ENCODE measurements at places on chromosomes 3 and 15.
A peak's percentile ranks its signal among the peaks of the same experiment; 100 is the strongest.

- DNase-seq = no peak
- H3K27me3 ChIP-seq = no peaks in the 10 kb centered on the region
- H3K4me1 ChIP-seq = no peaks in the 10 kb centered on the region
- no peak overlapping the region for H3K4me3 ChIP-seq
- no peaks in the 10 kb centered on the region for H3K36me3 ChIP-seq
Measured at GRCh38 chr15:92693691-92694331, 38.2 kb upstream of the FAM174B start.

GRCh38 chr3:148329481-148330235 is 368.0 kb upstream of the AGTR1 start:
- no peaks in the 10 kb centered on the region for H3K27me3 ChIP-seq
- no peak for DNase-seq
- H3K4me3 ChIP-seq = no peak overlapping the region
- no peaks in the 10 kb centered on the region for H3K36me3 ChIP-seq
- no peaks in the 10 kb centered on the region for H3K4me1 ChIP-seq
- H3K27ac ChIP-seq = no peak overlapping the region

- DNase-seq = no peak
- no peak overlapping the region for H3K27ac ChIP-seq
- no peaks in the 10 kb centered on the region for H3K4me1 ChIP-seq
- no peaks in the 10 kb centered on the region for H3K27me3 ChIP-seq
- H3K4me3 ChIP-seq = no peak overlapping the region
Measured at GRCh38 chr3:65833761-65834505, 204.8 kb downstream of the MAGI1 start.

GRCh38 chr3:141853081-141853601 is 23.3 kb upstream of the ATP1B3 start:
- peak; percentile 17 for DNase-seq
- H3K27me3 ChIP-seq = no peaks in the 10 kb centered on the region
- peaks cover 3% of the 10 kb centered on the region for H3K4me1 ChIP-seq
- H3K4me3 ChIP-seq = no peak overlapping the region

DNA sequence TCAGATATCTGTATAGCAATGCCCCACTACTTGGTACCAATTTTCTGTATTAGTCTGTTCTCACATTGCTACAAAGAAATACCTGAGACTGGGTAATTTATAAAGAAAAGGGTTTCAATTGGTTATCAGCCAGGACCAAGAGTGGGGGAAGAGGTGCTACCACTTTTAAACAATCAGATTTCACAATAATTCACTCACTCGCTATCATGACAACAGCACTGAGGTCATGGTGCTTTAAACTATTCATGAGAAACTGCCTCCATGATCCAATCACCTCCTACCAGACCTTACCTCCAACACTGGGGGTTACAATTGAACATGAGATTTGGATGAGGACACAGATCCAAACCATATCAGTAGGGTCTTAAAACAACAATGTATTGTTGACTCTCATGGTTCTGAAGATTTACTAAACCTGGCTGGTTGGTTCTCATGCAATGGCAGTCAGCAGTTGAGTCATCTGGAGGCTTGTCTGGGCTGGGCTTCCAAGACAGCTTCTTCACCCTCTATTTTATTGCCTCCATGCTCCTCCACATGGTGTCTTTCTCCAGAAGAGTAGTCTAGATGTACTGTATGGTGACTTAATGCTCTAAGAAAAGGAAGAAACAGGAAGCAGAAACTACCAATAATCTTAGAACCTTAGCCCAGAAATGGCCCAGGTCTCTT is 21.2 kb upstream of the TM4SF4 start:
- no peaks in the 10 kb centered on the region for H3K4me1 ChIP-seq
- no peak overlapping the region for H3K4me3 ChIP-seq
- H3K27ac ChIP-seq = no peak overlapping the region

GRCh38 chr3:12501360-12502020 is 17.2 kb downstream of the TSEN2 start:
- H3K4me3 ChIP-seq = no peak overlapping the region
- no peak overlapping the region for H3K27ac ChIP-seq
- no peak for DNase-seq
- H3K4me1 ChIP-seq = no peaks in the 10 kb centered on the region
- peaks cover 61% of the 10 kb centered on the region for H3K36me3 ChIP-seq
- no peaks in the 10 kb centered on the region for H3K27me3 ChIP-seq

GRCh38 chr3:110521019-110521418 is 550.6 kb upstream of the NECTIN3 start:
- no peaks in the 10 kb centered on the region for H3K4me1 ChIP-seq
- no peak for DNase-seq
- no peaks in the 10 kb centered on the region for H3K36me3 ChIP-seq
- no peak overlapping the region for H3K4me3 ChIP-seq
- no peaks in the 10 kb centered on the region for H3K27me3 ChIP-seq

DNA sequence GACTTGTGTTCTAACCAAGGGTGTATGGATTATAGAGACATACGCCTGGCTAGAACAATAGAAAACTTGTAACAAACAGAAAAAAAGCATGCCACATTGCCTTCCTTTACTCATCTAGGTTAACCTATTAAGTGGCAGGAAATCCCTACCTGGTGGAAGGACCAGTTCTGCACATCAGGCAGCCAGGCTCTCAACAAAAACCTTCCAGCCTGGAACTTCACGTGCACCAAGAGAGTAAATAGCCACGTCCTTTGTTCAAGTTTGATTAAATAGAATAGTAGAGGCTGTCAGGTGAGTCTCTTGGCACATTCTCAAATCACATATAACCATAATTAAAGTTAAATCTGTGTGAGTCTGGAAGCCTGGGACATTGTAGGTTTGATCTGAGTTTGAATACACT is 85.0 kb upstream of the DPH6 start:
- no peaks in the 10 kb centered on the region for H3K4me1 ChIP-seq
- H3K36me3 ChIP-seq = no peaks in the 10 kb centered on the region
- no peak for DNase-seq
- no peak overlapping the region for H3K27ac ChIP-seq
- no peak overlapping the region for H3K4me3 ChIP-seq

DNA sequence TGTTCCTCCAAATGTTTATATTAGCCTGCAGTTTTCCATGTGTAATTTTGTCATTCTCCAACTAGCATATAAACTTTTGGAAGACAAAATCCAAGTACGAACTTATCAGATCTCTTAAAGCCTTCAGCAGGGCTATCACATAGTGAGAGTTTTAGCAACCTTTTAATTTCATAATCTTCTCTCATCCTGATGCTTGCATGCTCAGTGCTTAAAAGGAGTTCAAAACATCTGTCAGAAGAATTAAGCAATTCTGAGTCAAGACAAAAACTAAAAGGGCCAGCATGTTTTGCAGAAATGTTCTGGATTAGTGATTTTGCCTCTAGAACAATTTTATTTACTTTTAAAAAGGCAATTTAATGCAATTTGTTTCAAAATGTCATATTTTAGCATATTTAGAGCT is 73.4 kb upstream of the SLC2A2 start:
- DNase-seq = no peak
- H3K4me3 ChIP-seq = no peak overlapping the region
- H3K36me3 ChIP-seq = peaks cover 61% of the 10 kb centered on the region
- no peak overlapping the region for H3K27ac ChIP-seq

GRCh38 chr3:183178833-183179549 is 16.5 kb upstream of the LAMP3 start:
- H3K4me1 ChIP-seq = peaks cover 14% of the 10 kb centered on the region
- peaks cover 26% of the 10 kb centered on the region for H3K27me3 ChIP-seq
- DNase-seq = peak; percentile 53
- no peaks in the 10 kb centered on the region for H3K36me3 ChIP-seq
- no peak overlapping the region for H3K27ac ChIP-seq

GRCh38 chr15:97234851-97235610 is 725.5 kb upstream of the ARRDC4 start:
- H3K27me3 ChIP-seq = no peaks in the 10 kb centered on the region
- H3K4me1 ChIP-seq = no peaks in the 10 kb centered on the region
- no peak overlapping the region for H3K4me3 ChIP-seq
- H3K36me3 ChIP-seq = no peaks in the 10 kb centered on the region

GRCh38 chr15:36156879-36157427 is 422.5 kb upstream of the CDIN1 start:
- H3K36me3 ChIP-seq = no peaks in the 10 kb centered on the region
- H3K4me3 ChIP-seq = no peak overlapping the region
- no peak overlapping the region for H3K27ac ChIP-seq

GRCh38 chr3:183317886-183318865 is 65.1 kb downstream of the B3GNT5 start:
- no peaks in the 10 kb centered on the region for H3K27me3 ChIP-seq
- no peak for DNase-seq
- H3K27ac ChIP-seq = no peak overlapping the region
- H3K4me3 ChIP-seq = no peak overlapping the region
- peaks cover 8% of the 10 kb centered on the region for H3K36me3 ChIP-seq
